ENCODE measurements at places on chromosomes 5 and 9. TPM values are rescaled to one million over a fixed set of nuclear protein-coding genes. Genes with fewer than 3 reads are reported as not detected.

PDGFRB gene
- 89.3 TPM for total RNA-seq

SAXO1 gene
- total RNA-seq = 0.15 TPM

TRUB2 gene
- total RNA-seq = 18.1 TPM

BTNL3 gene
- not detected for total RNA-seq

TNFSF15 gene
- 5.2 TPM for total RNA-seq

SPATA31A5 gene
- total RNA-seq = not detected

ALG2 gene
- total RNA-seq = 35.4 TPM

TMEM174 gene
- not detected for total RNA-seq

VAV2 gene
- 26.9 TPM for total RNA-seq
